Stimulated activated CD4-positive, alpha-beta T cell treated with anti-CD3 and anti-CD28 coated beads, Interleukin-4, amount 100 ng/mL, for 24 hours (primary cell): ENCODE measurements at places on chromosomes 6 and 20.

- DNase-seq, result no peak
These were observed 73.4 kb downstream of the PRDM1 start for GRCh38 chr6:106159531-106159940.

- peak; percentile 3 for DNase-seq
These were observed 104.9 kb upstream of the NXT1 start for GRCh38 chr20:23245553-23246181.

GRCh38 chr6:144341831-144342527 lies 56.8 kb downstream of the UTRN start:
- no peak for DNase-seq

GRCh38 chr20:62719250-62719935 lies 10.8 kb downstream of the NTSR1 start:
- DNase-seq, result no peak

GRCh38 chr6:9140172-9140571 lies 704.8 kb upstream of the SLC35B3 start:
- DNase-seq, result no peak

DNA sequence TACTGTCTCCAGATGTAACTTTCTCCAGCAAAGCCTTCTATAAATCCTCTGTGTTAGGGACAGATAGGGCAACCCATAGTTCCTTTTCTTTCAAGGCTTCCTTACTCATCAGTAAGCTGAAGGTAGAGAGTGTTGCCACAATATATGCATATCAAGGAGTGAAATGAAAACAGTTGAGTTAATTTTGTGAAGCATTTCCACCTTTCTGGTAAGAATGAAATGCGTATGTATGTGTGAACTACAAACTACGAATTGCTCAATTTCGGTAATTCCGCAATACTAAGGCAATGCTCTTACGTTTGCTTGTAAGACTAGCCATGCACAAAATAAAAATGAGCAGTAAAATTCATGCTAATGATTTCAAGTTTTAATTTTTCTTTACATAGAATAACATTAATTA lies 61.2 kb upstream of the HBS1L start:
- no peak for DNase-seq

GRCh38 chr6:30031381-30031780 lies 29.7 kb upstream of the POLR1H start:
- DNase-seq, result no peak

DNA sequence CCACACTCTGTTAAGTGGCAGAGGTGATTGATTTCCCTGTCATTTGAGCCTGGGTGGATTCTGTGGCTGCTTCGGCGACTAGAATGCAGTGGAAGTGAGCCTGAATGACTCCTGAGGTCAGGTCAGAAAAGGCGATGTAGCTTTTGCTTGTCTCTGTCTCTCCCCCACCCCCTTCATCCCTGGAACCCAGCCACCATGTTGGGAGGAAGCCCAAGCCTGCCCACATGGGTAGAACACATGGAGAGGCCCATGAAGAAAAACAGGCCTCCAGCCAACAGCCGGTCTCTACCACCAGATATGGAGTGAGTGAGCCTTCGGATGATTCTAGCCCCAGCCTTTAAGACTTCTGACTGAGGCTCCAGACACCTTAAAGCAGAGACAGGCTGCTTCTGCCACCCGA lies 181.0 kb downstream of the TFAP2C start:
- DNase-seq, result no peak

- DNase-seq, result no peak
These were observed 31.8 kb downstream of the PSMB9 start for GRCh38 chr6:32885698-32886286.

- no peak for DNase-seq
These were observed 223.6 kb downstream of the KIF16B start for GRCh38 chr20:16349523-16350260.

DNA sequence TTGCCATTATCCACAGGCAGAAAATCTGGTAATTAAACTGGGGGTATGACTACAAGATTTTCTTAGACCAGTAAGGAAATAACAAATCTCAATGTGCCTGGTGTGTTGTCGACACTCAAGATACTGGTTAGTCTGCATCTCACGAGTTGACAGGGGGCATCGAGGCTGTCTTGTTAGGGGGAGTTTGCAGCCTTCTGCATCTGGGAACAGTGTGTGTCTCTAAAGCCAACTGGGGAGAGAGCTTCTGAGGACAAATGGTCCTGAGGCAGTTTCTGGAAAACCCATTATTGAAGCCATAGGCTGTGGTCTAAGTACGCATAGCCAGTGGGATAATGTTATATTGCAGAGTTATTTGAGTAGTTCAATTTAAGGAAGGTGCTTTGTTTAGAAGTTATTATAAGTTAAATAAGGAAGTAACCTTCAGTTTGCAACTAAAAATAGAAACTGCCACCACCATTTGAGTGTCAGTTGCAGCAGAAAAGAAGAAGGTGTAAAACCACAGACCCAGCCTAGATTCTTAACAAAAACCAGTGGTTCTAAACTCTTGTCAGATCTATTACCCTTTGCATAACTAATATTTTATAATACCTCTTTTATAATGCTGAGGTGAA lies 15.4 kb upstream of the MAPK13 start:
- DNase-seq, result no peak

DNA sequence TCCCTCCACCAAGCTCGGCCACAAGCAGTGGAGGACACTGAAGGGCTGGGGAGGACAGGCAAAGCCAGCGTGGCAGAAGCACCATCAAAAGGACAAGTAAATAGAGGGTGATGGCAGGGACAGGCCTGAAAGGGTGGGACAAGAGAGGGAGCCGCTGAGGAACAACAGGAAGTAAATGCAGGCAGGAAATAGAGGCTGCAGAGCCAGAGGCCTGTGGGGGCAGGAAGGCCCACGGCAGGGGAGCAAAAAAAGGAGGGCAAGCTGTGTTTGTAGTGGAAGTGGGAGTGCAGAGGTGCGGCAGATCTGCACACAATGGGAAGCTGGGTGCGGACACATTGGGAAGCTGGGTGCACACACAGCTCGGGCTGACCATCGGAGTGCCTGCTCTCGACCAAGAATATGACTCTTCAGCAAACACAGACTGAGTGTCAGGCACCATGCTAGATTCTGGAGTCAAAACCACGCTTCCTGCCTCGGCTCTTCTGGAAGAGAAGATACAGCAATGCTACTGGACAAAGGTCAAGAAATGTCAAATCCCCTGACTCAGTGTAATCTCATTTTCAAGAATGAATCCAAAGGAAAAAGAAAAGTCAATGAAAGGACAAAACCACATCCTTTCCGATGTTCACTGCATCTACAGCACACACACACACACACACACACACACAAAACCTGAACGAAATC lies 40.4 kb upstream of the RAB22A start:
- DNase-seq, result no peak

DNA sequence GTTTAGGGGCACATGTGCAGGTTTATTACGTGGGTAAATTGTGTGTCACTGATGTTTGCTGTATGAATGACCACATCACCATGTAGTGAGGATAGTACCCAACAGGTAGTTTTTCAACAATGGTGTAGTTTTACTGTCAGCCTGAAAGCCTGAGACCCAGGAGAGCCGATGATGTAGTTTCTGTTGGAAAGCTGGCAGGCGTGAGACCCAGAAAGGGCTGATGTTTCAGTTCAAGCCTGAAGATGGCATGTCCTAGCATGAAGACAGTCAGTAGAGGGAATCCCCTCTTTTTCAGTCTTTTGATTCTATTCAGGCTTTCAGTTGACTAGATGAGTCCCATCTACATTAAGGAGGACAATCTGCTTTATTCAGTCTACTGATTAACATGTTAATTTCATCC lies 96.7 kb downstream of the KLHL32 start:
- no peak for DNase-seq

- DNase-seq, result no peak
These were observed 42.3 kb downstream of the KIF13A start for GRCh38 chr6:17945111-17945510.

DNA sequence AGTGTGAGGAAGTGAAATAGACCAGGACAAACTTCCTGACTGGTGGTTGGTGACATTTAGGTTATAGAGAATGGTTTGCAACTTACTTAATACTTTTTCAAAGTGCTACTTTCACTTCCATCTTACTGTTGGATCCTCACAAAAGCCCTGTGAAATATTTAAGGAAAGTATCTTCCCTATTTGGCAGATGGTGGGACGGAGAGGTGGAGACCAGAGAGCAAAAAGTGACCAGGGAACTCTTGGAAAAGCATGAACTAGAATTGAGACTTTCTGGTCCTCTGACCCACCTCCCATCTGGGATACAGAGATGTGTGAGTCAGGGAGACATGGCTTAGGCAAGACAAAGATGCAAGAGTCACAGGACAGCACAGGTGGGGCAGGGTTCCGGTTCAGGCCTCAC lies 3.0 kb downstream of the TRIM10 start:
- no peak for DNase-seq

GRCh38 chr6:88709819-88710246 lies 253.6 kb downstream of the RNGTT start:
- DNase-seq, result no peak
